Stimulated activated CD4-positive, alpha-beta T cell treated with anti-CD3 and anti-CD28 coated beads, Interleukin-4, amount 100 ng/mL, for 1 hour (primary cell): ENCODE measurements at places on chromosomes 5 and 9.

DNA sequence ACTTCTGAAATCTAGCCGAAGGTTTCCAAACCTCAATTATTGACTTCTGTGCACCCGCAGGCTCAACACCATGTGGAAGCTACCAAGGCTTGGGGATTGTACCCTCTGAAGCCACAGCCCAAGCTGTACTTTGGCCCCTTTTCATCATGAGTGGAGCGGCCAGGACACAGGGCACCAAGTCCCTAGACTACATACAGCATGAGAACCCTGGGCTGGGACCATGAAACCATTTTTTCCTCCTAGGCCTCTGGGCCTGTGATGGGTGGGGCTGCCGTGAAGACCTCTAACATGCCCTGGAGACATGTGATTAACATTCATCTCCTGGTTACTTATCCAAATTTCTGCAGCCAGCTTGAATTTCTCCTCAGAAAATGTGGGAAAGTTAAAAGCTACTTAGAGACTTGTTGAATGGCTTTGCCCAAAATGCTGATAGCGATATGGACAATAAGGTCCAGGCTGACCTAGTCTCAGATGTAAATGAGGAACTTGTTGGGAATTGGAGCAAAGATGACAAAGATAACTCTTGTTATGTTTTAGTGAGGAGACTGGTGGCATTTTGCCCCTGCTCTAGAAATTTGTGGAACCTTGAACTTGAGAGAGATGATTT lies 34.1 kb upstream of the CPLANE1 start:
- DNase-seq = no peak

GRCh38 chr9:71250581-71250980 lies 129.2 kb upstream of the TRPM3 start:
- DNase-seq = no peak

- no peak for DNase-seq
These were observed 7.5 kb downstream of the PFDN1 start for GRCh38 chr5:140295414-140295813.

- DNase-seq = no peak
These were observed 45.5 kb downstream of the CCNH start for GRCh38 chr5:87367243-87367642.

- no peak for DNase-seq
These were observed 16.7 kb downstream of the GFPT2 start for GRCh38 chr5:180336234-180337020.

DNA sequence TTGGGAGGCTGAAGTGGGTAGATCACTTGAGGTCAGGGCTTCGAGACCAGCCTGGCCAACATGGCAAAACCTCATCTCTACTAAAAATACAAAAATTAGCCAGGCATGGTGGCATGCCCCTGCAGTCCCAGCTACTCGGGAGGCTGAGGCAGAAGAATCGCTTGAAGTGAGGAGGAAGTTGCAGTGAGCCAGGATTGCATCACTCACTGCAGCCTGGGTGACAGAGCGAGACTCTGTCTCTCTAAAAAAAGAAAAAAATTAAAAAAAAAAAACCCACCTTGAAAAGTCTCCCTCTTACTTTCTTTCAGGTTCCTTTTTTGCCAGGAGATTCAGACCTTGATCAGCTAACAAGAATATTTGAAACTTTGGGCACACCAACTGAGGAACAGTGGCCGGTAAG lies 34.2 kb downstream of the CDK7 start:
- no peak for DNase-seq

DNA sequence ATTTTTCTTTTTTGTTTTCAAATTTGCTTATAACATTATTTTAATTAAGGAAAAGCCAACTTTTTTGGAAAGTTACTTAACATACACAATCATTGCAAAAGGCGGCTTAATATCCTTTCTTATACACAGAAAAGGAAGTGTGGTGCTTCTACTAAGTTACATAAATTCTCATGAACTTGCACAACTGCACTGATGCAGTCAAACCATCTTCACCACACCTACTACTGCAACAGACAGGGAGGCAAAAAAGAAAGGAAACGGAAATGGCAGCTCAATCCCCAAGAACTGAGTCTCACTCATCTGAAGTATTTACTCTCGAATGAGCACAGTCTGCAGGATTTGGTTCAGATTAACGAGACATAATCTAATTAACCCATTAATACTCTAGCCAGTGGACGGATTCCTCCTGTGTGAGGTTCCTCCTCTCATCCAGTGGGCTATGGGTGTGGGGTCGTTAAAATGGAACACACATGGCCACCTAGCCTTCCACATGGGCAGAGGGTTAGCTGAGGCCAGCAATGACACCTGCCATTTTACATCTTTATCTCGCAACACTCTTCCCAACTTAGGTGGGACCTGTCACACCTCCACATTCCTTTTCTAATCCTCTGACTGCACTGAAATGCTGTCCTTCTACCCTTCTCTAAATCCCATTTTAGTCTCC lies 30.0 kb downstream of the GOLM1 start:
- DNase-seq = no peak

DNA sequence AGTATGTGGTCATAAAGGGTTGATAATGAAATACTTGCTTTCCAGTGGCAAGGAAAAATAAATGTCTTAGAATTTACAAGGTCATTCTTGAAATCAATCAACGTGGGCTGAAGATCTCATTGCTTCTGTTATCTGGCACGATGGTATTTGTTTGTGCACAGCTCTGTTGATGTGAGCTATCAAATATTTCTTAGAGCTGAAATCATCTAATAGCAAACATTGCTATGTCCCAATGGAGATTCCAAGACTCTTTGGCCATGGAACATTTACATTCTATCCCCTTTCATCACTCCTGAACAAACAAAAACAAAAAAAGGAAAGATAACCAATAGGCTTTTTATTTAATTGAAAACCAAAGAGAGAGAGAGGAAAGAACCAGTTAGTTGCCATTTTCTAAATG lies 111.5 kb upstream of the CCDC152 start:
- DNase-seq = no peak

- no peak for DNase-seq
These were observed 233.8 kb upstream of the TMEM161B start for GRCh38 chr5:88502179-88503040.

DNA sequence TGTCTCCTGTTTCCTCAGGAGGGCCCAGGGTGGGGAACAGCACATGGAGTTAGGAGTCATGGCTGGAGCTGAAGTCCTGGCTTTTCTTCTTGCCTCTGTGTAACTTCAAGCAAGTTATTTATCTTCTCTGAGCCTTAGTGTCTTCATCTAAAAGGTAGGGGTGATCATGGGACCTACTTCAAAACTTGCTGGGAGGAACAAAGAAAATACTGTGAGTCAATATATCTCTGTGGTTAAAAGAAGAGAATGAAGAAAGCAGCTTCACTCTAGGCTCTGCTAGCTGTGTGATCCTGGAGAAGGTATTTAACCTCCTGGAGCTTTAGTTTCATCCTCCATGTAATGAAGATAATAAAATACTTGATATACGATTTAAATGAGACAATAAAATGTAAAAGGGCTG lies 26.5 kb downstream of the AFAP1L1 start:
- DNase-seq = no peak

- no peak for DNase-seq
These were observed 46.2 kb upstream of the FBXW11 start for GRCh38 chr5:172052450-172053236.

GRCh38 chr5:99379187-99379586 lies 450.4 kb upstream of the CHD1 start:
- DNase-seq = no peak

GRCh38 chr5:134207696-134208095 lies 18.2 kb downstream of the PPP2CA start:
- no peak for DNase-seq

DNA sequence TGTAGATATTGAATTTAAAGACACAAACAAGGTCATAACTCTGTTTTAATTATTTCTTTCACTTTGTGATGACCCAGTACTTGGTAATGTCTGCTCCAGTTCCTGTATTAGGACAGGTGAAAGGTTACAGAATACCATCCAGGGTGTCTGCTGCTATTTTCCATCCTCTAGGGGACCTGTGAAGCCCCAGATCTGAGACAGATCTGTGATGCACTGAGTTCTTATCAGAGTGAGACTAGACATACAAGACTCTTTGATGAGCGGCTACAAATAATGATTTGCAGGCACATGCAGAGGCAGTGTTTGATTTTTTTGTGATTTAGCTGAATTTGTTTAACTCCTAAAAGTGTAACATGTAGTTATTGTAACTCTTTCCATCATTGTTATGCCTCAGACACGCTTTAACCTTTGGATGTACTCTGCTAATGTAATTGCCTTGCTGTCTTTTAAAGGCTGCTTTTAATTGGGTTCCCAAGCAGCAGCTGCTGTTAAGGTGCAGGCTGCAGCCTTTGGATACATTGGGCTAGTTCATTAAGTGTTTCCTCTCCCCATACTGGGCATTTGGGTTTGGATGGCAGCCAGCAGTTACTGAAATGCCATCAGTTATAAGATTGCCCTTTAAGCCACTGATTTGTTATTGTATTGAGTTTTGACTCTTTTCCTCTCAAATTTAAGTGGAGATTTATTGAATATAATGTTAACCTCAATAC lies 63.3 kb downstream of the RASGRF2 start:
- no peak for DNase-seq

- DNase-seq = peak; percentile 56
These were observed 5.0 kb downstream of the EBF1 start for GRCh38 chr5:159094745-159095144.

- no peak for DNase-seq
These were observed 76.9 kb upstream of the EQTN start for GRCh38 chr9:27373851-27374250.

- DNase-seq = no peak
These were observed 104.6 kb upstream of the ADRA1B start for GRCh38 chr5:159811712-159812111.

DNA sequence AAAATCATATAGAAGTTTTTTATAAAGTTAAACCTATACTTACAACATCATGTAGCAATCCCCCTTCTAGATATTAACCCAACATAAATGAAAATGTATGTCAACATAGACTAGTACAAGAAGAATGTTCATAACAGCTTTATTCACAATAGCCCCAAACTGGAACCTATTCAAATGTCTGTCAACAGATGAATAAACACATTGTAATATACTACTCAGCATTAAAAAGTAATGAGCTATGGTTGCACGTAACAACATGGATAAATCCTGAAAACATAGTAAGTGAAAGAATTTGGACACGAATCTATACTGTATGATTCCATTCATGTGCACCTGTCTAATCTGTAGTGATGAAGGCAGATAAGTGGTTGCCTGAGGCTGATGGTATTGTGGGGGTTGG lies 73.9 kb downstream of the CSNK1G3 start:
- DNase-seq = no peak

GRCh38 chr5:96626956-96627355 lies 35.2 kb upstream of the CAST start:
- DNase-seq = no peak

DNA sequence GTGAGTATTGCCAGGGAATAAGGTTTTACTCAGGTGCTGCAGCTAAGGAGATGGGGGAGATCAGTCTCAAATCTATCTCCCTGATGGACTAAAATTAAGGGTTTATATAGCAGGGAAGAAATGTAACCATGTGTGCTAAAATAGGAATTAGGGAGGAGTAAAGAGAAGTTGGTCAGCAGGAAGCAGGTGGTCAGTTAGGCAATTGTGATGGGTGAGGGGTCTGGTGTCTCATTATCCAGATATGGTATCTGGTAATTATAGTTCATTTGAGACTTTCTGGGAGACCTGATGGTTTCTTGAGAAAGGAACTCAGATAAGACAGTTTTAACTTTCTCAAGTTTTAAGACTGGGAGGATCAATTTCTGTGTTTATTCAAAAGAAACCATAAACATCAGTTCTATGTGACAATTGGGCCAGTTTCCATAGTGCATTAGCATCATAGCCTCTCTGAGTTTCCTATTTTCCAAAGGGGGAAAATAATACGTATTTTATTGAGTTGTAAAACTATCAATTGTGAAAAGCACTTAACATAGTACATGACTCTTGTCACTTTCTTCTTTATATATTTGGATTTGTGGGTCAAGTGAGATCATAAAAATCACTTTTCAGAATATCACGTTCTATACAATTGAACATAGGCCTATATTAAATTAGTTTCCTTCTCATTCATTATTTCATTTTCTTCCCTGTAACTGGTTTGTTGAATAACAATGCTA lies 115.9 kb downstream of the ZSWIM6 start:
- DNase-seq = no peak

- DNase-seq = no peak
These were observed 1967.0 kb upstream of the CDH9 start for GRCh38 chr5:29005386-29005785.

DNA sequence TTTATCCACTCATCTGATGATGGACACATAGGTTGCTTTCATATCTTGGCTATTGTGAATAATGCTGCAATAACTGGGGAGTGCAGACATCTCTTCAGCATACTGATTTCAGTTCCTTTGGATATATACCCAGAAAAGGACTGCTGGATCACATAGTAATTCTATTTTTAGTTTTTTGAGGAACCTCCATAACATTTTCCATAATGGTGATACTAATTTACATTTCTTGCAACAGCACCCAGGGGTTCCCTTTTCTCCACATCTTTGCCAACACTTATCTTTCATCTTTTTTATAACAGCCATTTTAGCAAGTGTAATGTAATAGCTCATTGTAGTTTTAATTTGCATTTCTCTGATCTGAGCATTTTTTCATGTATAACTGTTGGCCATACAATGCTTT lies 34.1 kb upstream of the NR4A3 start:
- DNase-seq = no peak

GRCh38 chr5:67383451-67383850 lies 186.9 kb upstream of the CD180 start:
- no peak for DNase-seq

- no peak for DNase-seq
These were observed 36.4 kb downstream of the ERAP1 start for GRCh38 chr5:96771395-96771794.

DNA sequence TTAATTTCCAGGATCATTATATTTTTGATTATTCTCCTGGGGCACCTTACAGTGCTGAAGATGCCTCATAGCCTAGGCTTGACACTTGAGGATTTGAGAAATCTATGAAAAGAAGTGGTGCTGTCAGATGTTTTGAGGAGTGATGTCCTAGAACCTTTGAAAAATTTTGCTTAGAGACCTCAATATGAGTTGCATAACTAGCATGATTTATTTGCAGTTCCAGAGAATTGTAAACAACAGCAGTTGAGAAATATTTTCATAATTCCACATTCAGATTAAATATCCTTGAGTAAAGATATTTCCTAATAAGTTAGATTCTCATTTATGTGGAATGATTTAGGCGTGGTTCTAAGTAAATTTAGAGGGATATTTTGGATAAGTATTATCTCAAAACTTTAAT lies 225.8 kb downstream of the ADAMTSL1 start:
- DNase-seq = no peak

DNA sequence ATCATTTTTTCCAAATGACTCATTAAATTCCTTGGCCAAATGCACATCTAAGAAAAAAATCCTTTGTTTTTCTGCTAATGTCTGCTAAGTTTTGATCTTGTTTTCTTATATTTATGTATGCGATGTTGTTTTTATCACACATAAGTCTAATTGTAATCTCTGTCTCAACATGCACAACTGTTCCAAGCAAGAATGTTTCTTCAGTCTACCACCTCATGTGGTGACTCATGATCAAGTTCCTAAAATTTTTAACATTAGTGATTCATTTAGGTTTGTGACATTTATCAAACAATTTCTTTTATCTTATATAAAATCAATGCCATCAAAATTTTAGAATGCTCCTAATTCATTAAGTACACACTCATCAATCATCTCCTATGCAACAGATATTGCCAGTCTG lies 763.9 kb upstream of the FAM174A start:
- DNase-seq = no peak

GRCh38 chr9:82421498-82421897 lies 432.9 kb downstream of the SPATA31D1 start:
- no peak for DNase-seq

- no peak for DNase-seq
These were observed 94.1 kb downstream of the RXRA start for GRCh38 chr9:134420281-134420845.

- DNase-seq = no peak
These were observed 74.0 kb downstream of the KCNN2 start for GRCh38 chr5:114435885-114436299.
